ENCODE measurements at places on chromosomes 5 and 9.

DNA sequence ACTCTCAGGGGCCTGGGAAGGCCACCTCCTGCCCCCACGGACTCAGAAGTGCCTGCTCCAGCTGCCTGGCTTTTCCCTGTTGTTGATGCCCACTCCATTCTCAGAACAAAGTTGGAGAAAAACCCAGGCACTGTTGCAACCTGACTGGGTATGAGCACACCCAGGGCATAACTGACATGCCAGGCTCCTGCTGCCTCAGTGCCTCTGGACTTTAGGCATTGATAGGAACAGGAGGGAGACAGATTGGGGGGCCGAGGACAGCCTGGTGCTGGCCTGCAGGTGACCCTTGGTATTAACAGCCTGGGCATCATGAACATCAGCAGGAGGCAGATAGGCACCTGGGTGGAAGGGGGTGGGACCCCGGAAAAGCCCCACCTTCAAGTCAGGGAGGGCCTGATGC, 685.9 kb upstream of the CDH10 start:
- DNase-seq, result no peak

GRCh38 chr5:65478336-65478735, 3.4 kb downstream of the ADAMTS6 start:
- DNase-seq, result no peak

DNA sequence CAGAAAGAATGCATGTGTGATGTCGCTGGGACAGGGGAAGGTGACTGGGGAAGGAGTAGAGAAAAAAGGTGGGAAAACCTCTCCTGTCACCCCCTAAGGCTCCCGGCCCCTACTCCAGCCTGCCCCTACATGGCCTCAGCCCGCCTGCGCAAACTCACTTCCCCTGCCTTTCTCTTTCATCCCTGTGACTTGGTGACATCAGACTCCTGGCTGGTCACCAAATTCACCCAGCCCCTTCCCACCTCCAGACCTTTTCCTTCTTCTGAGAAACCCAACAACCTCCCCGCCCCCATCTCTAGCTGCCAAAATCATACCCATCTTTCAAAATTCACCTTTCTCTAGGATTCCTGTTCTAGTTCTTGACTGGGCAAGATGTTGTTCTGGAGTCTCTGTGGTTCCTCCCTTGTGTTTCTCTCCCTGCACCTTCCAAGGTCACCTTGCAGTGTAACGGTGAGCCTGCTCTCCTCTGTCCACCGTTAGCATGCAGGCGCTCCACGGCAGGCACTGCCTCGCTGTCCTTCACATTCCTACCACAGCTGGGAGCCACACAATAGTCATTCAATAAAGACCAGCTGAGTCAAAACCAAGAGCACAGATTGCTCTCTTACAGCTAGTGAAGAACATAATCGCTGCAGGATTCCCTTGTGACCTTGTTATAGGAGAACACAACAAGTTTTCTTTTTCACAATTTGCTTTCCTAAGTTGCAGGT, 134.5 kb downstream of the FANCC start:
- DNase-seq, result no peak

DNA sequence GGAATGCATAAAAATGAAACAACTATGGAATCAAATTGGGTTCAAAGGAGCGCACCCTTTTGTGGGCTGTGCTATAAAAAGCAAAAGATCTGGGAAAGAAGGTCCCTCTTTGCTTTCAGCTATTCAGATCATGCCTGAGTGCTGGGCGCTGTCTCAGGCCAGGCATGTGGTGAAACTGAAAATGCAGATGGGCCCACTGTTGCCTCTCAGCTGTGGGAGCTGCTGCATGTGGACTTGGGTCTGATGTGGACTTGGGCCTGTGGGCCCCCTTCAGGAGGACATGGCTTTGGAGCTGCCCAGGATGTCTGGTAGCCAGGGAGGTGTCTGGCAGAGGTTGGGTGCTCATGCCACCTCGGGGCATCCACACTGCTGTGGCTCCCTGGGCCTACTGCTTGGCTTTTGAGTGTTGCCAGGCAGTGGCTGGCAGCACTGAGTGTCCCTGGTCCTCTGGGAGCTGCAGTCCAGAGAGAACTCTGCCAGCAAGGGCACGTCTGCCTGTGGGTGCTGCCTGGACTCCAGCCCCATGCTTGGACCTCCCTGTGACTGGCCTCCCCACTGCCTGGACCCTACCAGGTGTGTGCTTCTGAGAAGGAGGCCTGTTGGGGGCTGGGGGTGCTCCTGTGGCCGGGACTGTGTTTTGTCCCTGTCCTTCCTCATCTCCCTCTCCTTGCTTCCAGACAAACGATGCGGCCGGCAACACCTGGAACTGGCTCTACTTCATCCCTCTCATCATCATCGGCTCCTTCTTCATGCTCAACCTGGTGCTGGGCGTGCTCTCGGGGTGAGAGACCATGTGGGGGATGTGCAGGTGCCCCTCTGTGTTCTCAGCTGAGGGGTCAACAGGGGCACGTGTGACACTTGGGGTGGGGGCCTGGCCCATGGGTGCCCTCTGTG, 74.3 kb downstream of the CACNA1B start:
- DNase-seq, result no peak

DNA sequence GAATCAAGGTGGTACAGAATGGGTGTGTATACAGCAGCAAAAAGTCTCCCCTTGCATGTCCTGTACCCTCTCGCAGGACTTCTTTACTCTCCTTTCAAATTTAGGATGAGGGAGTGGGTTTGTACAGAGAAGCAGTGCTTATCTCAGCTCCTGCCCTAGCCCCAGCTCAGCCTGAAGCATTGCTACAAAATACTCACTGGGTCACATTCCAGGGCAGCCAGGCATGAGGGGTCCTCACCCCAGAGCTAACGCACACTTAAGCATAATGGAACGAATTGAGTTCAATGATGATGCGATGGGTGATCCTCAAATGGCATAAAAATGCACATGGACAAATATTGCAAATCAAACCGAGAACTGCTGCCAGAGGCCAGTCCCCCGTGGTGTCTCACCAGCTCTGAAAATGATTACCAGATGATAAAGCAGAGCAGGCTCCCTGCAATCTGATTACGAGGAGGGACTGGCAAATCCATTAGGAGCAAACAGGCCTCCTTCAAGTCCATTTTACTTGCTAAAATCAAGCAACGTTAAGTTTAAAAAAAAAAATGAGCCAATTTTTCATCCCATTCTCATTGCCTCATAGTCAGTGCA, 231.6 kb upstream of the TAS2R1 start:
- DNase-seq, result no peak

DNA sequence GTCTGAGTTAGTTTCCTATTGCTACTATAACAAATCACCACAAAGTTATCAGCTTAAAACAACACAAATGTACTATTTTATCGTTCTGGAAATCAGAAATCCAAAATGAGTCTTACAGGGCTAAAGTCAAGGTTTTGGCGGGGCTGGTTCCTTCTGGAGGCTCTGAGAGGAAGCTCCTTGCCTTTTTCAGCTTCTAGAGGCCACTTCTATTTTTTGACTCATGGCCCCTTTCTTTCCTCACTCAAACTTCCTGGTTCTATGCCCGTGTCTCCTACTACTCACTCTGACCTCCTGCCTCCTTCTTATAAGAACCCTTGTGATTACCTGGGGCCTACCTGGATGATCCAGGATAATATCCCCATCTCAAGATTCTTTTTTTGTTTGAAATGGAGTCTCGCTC, 48.2 kb downstream of the GABBR2 start:
- DNase-seq, result no peak

- DNase-seq, result no peak
These were observed 118.6 kb upstream of the RETREG1 start for GRCh38 chr5:16735101-16736060.

DNA sequence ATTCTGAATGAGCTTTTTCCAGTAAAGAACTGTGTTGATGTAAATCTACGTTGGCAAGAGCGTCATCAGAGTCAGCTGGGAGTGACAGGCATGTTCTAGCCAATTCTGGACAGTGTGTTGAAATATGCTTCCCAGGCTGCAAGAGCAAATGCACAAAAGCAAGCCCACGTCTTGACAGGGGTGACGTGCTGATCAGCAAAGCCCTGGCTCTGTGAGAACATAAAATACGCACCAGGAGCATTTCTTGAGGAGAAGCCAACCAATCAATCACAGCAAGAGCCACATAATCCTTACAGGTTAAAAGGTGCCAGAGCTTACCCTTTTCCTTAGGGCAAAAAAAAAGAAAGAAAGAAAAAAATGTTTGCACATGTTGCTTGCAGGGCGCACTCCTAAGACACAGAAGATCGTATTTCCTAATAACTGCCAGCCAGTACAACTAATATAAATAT, 148.1 kb downstream of the PDE4D start:
- DNase-seq, result no peak

DNA sequence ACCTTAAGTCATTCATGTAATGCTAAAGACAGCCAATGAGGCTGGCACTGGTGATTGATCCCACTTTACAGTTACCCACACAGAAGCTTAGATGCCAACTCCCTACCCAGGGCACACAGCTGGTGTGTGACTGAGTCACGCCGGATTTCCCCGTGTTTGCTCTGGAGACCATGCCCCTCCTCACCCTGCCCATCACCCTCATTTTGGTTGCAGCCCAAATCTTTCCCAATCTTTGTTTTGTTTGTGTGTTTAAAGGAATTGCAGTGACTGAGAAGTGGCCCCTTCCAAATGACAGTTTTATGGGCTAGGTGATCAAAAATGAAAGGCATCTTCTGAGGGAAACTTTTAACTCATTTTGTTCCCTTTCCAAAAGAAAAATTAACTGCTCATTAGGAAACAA, 10.9 kb downstream of the FBXL7 start:
- DNase-seq, result no peak

Measured in right renal pelvis (tissue), 4 donors.